ENCODE measurements at places on chromosomes 3 and 15. TPM values are rescaled to one million over a fixed set of nuclear protein-coding genes. Genes with fewer than 3 reads are reported as not detected.

SCG5 gene
- total RNA-seq = 0.80 TPM

TMC3 gene
- not detected for total RNA-seq

MUC20 gene
- total RNA-seq = 34.9 TPM

IQSEC1 gene
- 9.4 TPM for total RNA-seq

DNA sequence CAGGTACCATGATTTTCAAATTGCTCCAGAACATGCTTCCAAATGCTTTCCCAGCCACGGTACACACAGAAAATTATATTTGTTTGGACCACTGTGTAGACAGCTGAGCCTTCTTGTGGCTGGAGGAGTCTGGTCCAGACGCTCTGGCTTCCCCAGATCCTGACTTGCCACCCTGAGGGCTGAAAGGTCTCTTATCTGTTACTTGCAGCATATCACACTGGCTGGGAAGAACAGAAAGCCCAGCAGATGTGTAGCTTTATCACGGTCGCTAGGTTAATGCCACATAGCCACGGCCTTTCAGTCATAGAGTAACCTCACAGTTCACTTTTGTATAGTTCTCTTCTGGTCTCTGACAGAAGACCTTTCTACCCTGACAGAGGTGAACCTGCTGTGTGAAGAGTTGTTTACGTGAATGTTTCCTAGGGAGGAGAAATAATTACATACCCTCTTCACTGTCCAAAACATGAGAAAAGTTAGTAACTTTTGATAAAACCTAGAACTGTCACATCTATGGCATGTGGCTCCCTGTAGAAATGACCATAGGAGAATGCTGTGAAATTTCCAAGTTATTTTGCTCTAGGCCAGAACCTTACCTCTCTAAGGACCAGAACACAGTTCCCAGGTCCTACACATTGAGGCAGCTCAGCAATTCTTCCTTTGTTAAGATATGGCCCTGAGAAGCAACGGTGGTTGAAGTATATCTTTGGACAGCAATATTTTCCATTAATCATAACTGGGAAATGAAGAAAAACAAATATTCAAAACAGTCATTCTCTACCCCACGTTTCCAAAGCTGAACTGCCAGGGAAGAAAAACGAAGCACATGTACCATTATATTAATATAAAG lies 15.8 kb upstream of the STIMATE start:
- no peak for ATAC-seq

- ATAC-seq = no peak
These were observed 31.7 kb downstream of the UQCC5 start for GRCh38 chr3:52568069-52568468.

- ATAC-seq = no peak
These were observed 171.7 kb upstream of the TLE3 start for GRCh38 chr15:70269311-70269911.

GRCh38 chr15:89326316-89326715 lies 8.3 kb downstream of the POLG start:
- ATAC-seq = no peak

DNA sequence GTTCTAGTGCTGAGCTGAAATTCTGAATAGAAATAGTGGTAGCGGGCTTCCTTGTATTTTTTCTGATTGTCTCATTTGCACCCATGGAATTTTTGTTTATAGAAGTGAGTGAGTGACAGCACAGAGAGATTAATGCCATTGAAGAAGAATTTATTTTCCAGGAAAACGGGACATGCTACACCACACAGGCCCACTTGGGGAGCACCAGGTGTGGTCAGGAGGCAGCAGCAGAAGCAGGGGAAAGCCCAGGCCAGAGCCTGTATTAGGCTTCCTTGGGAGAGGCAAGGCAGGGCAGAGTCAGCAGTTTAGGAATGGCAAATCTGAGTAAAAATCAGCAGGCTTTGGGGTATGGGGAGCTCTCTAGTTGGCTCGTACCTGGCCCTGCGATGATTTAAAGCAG lies 88.4 kb upstream of the ATP11B start:
- ATAC-seq = peak; percentile 49

- peak; percentile 67 for ATAC-seq
These were observed 16.2 kb downstream of the CLRN1 start for GRCh38 chr3:150956376-150956775.
